ENCODE measurements at places on chromosomes 3 and 15. TPM values are rescaled to one million over a fixed set of nuclear protein-coding genes. Genes with fewer than 3 reads are reported as not detected.

DNA sequence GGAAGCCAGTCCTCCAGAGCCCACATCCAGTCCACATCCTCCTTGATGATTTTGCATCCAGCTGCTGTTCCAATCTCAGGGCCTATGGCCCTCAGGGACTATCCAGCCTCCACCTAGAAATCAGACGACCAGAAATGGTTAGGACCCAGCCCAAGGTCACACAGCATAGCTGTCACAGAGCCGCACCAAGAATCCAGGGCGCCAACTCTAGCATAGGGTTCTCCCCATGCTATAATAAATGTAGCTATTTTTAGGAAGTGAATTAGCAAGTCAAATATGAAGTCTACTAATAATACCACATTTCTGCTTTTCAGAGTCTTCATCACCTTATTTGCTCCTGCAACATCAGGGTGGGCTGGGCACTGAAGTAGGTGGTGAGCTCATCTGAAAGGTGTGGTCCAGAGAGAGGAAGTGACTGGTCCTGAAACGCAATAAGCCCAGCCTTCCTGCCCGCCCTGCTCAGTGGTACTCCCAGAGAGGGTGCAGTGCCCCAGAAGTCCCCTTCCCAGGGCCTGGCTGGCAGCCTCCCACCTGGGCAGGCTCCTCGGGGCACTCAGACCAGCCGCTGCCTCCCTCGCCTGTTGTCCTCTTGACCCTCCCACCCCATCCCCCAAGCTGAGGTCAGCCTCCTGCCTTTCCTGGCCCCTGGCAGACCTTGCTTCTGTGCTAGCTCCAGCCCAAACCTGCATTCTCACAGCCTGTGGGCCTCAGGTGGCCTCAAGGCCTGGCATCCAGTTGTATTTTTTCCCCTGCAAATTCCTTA lies 17.6 kb upstream of the CYP11A1 start:
- DNase-seq = peak; percentile 25

GRCh38 chr3:194745422-194746184 lies 59.9 kb downstream of the FAM43A start:
- DNase-seq = no peak

DNA sequence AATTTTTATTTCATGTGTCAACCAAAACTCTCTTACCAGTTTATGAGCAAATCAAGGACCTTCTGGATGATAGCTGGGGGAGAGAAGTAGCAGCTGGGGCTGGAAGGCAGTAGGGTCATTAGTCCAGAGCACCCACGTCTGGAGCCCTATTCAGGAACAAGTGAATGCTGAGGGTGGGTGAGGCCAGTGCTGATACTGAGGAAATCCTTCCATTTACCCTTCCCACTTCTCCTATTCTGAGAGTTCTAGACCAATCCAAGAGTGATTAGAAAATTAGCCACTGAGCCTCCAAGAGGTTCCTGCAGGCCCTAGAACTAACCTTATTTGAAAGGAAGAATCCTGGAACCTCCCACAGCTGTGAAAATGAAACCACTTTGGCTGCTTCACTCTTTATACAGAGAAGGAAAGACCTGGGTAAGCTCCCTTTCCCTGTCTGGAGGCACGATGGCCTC lies 46.2 kb upstream of the VILL start:
- no peak for DNase-seq

HES1 gene
- total RNA-seq = 45.9 TPM

- DNase-seq = no peak
These were observed 31.9 kb upstream of the RAB6B start for GRCh38 chr3:133927540-133928066.

DNA sequence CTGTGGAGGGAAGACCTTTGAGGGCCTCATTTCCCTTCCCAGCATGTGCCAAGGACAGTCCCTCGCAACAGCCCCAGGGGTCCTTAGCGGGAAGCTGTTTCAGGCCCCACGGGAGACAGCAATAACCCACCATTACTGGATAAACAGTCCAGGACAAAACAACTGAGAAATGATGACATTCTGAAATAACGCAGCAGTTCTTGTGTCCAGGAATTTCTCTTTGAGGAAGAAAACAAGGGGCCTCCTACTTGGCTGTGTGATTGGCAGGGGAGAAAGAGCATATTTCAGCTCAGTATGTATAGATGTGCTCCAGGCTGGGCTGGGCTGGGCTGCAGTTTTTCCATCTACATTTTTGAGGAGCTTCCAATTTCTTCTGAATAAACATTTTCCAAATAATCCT lies 82.2 kb upstream of the THBS1 start:
- DNase-seq = no peak

- no peak for DNase-seq
These were observed 3.0 kb upstream of the TNFAIP8L3 start for GRCh38 chr15:51097553-51098330.

- DNase-seq = peak; percentile 63
These were observed at the start of gene RASA2 for GRCh38 chr3:141486746-141487520. Gene RASA2 (plus strand): TSS chr3:141487027. CDS start chr3:141487084, 57 bp downstream.

- DNase-seq = no peak
These were observed 32.1 kb upstream of the PIAS1 start for GRCh38 chr15:68022061-68022460.

DNA sequence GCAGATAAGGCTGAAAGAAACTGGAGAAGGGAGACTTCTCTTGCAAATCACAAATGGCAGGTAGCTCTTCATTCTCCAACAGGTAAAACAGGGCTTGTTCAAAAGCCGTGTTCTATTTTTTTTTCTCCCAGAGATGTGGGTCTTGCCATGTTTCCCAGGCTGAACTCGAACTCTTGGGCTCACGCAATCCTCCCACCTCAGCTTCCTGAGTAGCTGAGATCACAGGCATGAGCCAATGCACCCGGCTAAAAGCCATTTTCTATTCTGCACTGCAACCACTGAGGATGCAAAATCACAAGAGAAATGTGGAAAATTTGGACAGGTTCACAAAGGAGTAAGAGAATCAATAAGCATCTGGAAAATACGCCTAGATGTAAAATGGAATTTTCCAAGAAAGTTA lies 19.5 kb downstream of the EIF4E3 start:
- no peak for DNase-seq

- no peak for DNase-seq
These were observed 37.2 kb downstream of the SLC6A6 start for GRCh38 chr3:14439501-14440167.

DNA sequence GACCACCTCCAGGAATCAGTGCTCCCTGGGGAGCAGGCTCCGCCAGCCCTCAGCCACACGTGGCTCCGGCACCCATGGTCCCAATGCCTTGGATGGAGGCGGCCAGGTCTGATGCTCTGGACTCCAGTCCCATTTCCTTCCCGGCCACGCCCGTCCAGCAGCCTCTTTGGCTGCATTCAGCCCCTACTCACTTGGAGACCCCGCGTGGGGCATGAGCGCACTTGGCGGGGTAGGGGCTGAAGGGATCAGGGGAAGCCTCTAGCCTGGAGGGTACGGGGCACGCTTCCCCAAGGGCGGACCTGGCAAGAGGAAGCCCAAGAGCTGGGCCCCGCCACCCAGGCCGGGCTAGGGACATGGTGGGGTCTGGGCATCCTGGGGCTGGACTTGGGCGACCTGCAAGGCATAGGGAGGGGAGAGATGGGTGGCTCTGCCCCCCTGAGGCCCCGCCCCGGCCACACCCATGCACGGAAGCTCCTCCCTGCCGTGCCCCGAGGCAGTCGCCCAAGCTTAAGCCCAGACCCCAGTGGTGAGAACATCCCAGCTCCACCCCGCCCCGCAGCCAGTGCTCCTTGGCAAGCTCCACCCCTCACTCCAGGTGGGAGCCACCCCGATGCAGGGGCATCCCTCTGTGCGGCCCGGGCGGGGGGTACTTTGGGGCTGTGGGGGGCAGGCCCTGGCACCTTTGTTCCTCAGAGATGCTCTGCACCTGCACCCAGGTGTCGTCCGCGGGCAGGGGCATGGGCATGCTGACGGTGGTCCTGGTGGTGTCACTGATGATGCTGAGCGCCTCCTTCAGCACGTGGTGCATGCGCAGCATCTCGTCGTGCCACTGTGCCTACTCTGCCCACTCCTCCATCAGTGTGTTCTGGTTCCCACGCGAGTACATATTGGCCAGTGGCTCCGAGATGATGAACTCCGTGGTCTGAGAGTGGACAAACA lies 163.5 kb downstream of the GOLGA6L4 start:
- DNase-seq = no peak

DNA sequence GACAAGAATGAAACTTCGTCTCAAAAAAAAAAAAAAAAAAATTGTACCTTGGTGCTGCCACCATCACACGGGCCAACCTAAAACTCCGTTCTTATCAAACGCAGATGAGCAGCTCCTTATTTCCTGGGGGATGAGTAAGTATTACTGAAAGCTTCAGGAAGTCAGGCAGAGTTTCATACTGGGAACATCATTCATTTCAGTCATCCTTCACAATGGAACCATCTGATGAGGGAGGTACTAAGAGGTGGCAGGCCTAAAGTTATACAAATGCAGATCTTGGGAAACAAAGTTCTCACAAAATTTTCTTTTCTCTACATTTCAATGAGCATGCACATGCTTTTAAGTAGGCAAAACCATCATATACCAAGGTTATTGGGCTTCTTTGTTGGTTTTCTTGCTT lies 636.0 kb upstream of the LMCD1 start:
- no peak for DNase-seq

- no peak for DNase-seq
These were observed 44.9 kb downstream of the NMD3 start for GRCh38 chr3:161265916-161266571.

DNA sequence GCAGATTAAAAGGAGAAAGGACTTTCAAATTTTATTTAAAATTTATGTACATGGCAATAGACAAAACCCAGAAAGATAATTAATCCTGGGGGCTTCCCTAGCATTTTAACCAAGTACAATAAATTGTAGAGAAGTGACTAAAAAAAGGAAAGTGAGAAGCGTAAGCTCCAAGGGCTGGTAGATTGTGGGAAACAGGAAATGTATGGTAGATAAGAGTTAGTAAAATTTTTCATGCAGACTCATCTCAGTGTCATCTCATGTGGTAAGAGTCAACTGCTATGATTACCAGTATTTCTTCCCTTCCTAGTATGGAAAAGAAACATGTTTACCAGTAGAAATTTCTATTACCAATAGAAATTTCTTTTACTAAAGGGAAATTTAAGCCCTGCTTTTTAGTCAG lies 464.3 kb upstream of the AGTR1 start:
- no peak for DNase-seq

- no peak for DNase-seq
These were observed 26.5 kb downstream of the RTP1 start for GRCh38 chr3:187223799-187224198.
